ENCODE measurements at places on chromosomes 11 and 22.

- DNase-seq: no peak
Observed at GRCh38 chr11:10857459-10857708, 469 bp downstream of the ZBED5 start.

DNA sequence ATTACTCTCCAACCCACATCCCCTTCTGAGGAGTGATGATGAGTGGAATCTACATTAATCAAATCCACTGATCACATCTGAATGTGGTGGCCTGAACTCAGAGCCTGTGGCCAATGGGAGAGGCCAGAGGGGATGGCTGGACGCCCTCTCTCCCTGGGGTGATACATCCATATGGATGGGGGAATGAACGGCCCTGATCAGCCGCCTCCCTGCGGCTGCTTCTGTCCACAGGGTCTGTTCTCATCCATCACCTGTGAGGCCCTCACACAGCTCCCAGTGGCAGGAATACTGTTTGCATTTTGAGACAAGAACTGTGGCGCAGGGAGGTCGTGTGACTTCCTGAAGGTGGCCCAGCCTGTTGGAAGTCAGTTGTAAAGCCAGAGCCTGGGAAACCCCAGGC, 78.3 kb upstream of the SHISAL1 start:
- no peak for DNase-seq

- DNase-seq: no peak
Observed at GRCh38 chr11:34351687-34352469, 5.9 kb downstream of the ABTB2 start.

- no peak for DNase-seq
Observed at GRCh38 chr11:44923806-44924205, 26.9 kb downstream of the TP53I11 start.

DNA sequence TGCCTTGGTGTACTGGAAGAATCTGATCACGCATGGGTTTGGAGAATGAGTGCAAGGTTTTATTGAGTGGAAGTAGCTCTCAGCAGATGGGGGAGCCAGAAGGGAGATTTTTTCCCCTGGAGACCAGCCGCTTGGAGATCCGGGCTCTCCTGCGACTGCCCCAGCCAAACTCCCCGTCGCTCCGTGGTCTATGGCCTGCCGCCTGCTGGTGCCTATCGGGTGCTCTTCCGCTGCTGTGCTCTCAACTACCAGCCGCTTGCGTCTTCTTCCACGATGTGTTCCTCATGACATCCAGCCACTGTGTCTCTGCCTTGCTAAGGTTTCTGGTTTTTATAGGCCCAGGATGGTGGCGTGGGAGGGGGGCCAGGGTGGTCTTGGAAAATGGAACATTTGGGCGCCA, 145.6 kb upstream of the UBASH3B start:
- no peak for DNase-seq

- DNase-seq: peak; percentile 24
Observed at GRCh38 chr11:102900346-102900745, 25.6 kb upstream of the MMP12 start.

DNA sequence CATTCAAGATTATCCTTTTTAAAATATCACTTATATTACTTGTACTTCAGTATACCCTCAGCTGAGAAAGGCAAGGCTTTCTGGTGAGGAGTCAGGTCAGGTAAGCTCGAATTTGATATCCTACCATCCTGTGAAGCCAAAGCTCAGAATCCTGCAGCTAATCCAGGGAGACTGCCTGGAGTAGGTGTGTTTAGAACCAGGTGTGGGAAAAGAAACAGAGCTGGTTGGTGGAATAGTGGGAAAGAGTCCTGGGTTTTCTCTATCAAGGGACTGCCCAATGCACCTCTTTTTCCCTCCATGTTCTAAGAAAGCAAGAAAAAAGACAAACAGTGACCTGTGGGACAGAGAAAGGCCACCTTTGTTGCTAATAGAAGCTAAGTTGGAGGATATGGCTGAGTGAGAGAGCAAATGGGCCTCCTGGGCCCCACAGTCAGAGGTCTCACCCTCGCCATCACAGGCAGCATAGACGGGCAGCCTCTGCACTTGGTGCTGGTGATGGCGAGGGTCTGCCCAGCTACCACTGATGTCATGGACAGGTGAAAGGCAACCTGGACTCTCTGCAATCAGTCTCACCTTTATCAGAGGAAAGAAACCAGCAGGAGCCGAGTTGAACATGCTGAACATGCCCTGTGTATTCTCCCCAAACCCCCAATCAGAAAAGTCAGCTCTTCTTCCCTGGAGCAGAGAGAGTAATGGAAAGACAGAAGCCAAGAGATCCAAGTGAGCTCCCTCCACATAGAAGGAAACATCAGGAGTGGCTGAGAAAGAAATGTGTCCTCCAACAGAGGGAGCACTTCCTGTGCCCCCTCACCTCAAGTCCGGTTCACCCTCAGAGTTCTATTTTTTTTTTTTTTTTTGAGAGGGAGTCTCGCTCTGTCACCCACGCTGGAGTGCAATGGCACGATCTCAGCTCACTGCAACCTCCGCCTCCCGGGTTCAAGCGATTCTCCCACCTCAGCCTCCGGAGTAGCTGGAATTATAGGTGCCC, 491.3 kb downstream of the BUD13 start:
- DNase-seq: no peak

DNA sequence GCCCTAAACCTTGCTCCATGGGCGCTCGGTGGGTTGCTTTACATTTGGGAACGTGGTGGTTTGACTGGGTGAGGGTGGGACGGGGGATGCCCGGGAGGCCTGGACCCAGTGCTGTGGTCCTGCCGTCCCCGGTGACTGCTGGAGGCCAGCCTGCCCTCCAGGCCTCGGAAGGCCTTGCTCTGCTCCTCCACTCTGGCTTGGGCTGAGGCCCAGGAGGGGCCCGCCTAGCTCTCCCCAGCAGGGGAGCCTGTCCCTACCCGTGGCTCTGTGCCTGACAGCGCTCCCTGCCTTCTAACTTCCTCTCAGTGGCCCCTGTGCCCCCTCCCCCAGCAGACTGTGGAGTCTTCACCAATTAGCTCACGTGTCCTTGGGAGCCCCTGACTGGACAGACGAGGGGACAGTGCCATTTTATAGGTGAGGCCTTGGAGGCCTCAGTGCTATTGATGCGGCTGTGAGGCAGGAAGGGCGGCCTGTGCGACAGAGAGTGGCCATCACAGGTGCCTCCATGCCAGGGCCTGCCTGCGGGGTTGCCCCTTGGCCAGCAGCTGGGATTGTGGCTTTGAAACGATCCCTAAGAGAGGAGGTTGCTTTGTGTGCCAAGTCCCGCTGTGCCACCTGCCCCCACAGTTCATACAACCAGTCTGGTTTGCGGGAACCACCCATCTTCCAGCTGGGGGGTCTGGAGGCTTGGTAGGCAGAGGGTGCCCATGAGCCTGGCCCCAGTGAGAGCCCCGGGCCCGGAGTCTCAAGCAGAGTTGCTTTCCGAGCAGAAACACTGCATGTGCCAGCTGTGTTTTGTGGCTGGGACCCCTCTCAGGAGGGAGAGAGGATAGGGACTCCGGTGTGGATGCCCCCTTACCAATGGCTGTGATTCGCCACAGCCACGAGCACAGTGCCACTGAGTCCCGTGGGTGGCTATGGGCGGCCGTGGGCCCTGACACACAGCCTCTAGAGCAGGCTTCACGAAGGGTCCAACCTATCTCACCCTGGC, 17.7 kb downstream of the TPCN2 start:
- DNase-seq: no peak

- no peak for DNase-seq
Observed at GRCh38 chr11:78783301-78783700, 208.6 kb upstream of the NARS2 start.

GRCh38 chr11:63590024-63590788, 24.0 kb downstream of the PLAAT3 start:
- DNase-seq: no peak

DNA sequence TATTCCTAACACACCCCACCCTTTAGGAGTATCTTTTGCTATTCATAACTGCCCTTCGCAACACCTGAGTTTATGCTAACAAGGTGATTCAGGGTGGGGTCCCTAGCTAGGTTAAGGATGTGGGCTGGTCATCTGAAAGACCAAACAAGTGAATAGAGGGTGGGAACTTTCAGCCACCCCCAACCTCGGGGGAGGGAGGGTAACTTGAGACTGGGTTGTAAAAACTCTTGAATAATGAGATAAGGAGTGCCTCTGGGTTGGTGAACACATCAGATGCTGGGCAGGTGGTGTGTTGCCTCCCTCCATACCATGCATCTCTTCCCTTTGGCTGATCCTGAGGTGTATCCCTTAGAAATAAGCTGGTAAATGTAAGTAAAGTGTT, 111.5 kb downstream of the SWAP70 start:
- DNase-seq: no peak

GRCh38 chr11:67024410-67024809, 1.5 kb downstream of the SYT12 start:
- peak; percentile 23 for DNase-seq

DNA sequence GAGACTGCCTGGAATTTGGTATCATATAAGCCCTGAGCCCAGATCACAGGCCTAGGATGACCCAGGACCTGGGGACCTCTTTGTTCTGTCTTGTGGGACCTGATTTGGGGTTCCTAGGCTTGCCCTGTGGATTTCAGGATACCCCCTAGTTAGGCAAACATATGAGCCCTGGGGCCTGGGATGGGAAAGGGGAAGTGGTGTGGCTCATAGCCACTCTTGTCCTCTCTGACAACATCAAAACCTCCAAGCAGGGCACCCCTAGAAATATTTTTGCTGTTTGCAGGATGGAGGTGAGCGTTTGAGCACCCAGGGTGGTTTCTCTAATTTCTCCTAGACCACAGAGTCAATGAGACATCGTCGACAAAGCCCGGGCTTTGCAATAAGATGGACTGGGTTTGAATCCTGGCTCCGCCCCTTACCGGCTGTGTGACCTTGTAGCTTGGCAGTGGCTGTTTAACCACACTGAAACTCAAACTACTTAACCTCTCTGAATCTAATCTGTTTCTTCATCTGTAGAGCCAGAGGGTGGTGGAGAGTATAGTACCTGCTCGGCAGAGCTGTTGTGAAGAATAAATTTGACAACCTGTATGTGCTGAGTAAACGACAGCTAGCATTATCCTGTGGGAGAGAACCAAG, 5.3 kb upstream of the LRRC10B start:
- no peak for DNase-seq

DNA sequence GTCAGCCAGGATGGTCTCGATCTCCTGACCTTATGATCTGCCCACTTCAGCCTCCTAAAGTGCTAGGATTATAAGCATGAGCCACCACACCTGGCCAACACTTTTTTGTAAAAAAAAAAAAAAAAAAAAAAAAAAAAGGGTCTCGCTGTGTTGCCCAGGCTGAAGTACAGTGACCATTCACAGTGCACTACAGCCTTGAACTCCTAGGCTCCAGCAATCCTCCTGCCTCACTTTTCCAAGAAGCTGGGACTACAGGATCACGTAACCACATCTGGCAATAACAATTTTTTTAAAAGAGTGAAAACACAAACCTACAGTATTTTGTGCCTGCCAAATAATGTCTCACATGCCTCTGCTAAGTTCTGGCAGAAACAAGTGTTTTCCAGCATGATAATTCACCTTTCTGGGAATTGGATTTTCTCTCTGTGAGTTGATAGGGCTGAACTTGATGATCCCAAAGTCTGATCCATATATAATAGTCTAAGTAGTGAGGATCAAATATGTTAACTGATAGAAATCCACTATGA, 30.6 kb downstream of the ADORA2A start:
- DNase-seq: no peak

- no peak for DNase-seq
Observed at GRCh38 chr11:60769811-60770210, 13.1 kb downstream of the MS4A15 start.

- DNase-seq: peak; percentile 85
Observed at GRCh38 chr11:116879800-116880625, 42.6 kb upstream of the APOA1 start.

DNA sequence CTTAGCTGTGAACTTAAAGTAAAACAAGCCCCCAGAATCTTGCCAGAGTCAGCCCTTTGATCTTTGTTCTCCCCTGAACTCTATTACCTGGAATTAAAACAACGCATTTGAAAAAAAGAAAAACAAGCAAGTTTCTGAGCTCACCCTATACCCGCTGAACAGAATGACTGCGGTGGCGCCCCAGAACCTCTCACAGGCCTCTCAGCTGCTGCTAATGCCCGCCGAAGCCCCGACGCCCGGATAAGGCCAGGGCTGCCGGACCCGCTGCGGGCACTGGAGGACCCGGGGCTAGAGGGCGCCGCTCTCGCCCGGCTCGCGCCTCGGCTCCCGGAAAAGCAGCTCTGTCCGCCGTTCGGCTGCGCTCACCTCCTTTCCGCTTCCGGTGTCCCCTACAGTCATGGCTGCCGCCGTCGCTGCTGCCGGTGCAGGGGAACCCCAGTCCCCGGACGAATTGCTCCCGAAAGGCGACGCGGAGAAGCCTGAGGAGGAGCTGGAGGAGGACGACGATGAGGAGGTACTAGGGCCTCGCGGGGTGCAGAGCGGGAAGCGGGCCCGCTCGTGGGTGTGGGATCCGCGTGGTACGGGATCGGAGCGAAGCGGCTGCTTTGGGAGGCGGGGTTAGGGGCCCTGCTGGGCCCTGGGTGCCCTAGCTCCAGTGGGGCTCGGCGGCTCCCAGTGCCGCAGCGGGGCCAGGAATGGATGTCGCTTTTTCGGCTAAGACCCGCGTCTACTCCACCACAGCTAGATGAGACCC, at the start of gene TOMM22:
Gene TOMM22, plus strand, starts transcription at position 376 of the 754 bp plus-strand sequence. Its CDS starts 22 bp downstream, at position 398.
- DNase-seq: peak; percentile 96
